ENCODE measurements at places on chromosomes 16 and 17. TPM values are rescaled to one million over a fixed set of nuclear protein-coding genes. Genes with fewer than 3 reads are reported as not detected.

- H3K27ac ChIP-seq: no peak overlapping the region
- no peaks in the 10 kb centered on the region for H3K36me3 ChIP-seq
- no peak for DNase-seq
- no peaks in the 10 kb centered on the region for H3K27me3 ChIP-seq
Measured at GRCh38 chr16:17571499-17572093, 100.8 kb upstream of the XYLT1 start.

GRCh38 chr17:46853896-46854444 lies 2.6 kb downstream of the WNT9B start:
- peaks cover 10% of the 10 kb centered on the region for H3K4me1 ChIP-seq
- H3K4me3 ChIP-seq: no peak overlapping the region
- DNase-seq: no peak
- H3K27ac ChIP-seq: no peak overlapping the region
- no peaks in the 10 kb centered on the region for H3K36me3 ChIP-seq
- peaks cover 30% of the 10 kb centered on the region for H3K27me3 ChIP-seq

ELOB gene
- total RNA-seq: 205 TPM

DNA sequence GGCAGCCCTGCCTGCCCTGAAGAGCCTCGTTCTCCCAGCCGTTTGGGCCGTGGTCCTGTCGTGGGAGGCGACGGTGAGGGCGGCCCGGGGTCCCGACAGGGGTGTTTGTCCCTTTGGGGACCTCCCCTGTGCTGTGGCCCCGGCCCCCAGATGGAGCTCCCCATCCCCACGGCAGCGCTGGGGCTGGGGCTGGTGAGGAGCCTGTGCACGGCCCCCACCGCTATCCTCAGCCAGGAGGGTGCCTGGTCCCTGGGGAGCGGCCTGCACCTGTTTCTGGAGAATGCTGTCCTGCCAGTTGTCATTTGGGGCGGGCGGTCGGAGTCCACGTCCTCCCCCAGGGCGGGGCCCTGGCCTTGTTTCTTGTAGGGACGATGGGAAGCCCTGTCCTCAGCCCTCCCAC lies 6.6 kb downstream of the CAPN15 start:
- H3K4me3 ChIP-seq: no peak overlapping the region
- peaks cover 6% of the 10 kb centered on the region for H3K4me1 ChIP-seq
- no peak overlapping the region for H3K27ac ChIP-seq

GRCh38 chr16:86598607-86599565 lies 20.5 kb downstream of the FOXL1 start:
- H3K4me1 ChIP-seq: no peaks in the 10 kb centered on the region
- no peak overlapping the region for H3K27ac ChIP-seq
- peaks cover under 1% of the 10 kb centered on the region for H3K27me3 ChIP-seq

DNA sequence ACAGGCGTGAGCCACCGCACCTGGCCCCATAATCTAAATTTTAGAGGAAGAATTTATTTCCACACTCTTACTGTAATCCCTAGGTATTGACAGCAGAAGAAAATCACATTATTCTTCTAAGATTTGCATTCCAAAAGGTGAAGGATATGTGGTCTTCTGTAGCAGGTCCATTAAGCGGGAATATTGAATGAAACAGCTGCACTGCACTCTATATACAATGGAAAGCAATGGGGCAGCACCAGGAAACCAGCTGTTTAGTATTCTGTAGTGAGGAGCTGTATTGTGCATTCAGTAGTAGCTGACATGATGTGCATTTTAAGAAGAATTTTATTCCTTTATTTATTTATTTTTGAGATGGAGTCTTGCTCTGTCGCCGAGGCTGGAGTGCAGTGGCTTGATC lies 49.6 kb downstream of the PSMD12 start:
- no peaks in the 10 kb centered on the region for H3K27me3 ChIP-seq
- H3K36me3 ChIP-seq: no peaks in the 10 kb centered on the region
- no peaks in the 10 kb centered on the region for H3K4me1 ChIP-seq
- H3K4me3 ChIP-seq: no peak overlapping the region

- H3K27ac ChIP-seq: no peak overlapping the region
- H3K36me3 ChIP-seq: no peaks in the 10 kb centered on the region
- H3K4me3 ChIP-seq: no peak overlapping the region
- no peak for DNase-seq
Measured at GRCh38 chr17:1299552-1300370, 20.3 kb downstream of the TRARG1 start.

DNA sequence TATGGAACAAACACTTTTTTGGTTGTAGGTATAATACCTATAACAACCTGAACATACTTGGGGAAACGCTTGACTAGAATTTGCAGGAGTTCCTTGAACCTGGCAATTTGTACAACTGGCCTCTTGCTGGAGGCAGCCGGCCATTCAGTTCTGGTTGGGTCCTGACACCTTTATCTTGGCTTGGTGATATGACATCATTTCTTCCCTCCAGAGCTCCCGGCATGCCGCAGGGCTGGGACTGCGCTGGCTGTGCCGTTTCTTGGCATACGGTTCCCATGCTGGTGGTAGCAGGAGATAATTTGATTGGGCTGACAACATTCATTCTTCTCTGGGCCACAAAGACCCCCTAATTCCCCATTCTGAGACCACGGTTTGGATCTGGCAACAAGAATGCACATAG lies 87.5 kb downstream of the ASIC2 start:
- no peaks in the 10 kb centered on the region for H3K4me1 ChIP-seq
- H3K36me3 ChIP-seq: no peaks in the 10 kb centered on the region
- no peak overlapping the region for H3K27ac ChIP-seq
- DNase-seq: no peak
- no peaks in the 10 kb centered on the region for H3K27me3 ChIP-seq
- H3K4me3 ChIP-seq: no peak overlapping the region

- H3K36me3 ChIP-seq: no peaks in the 10 kb centered on the region
- no peak overlapping the region for H3K27ac ChIP-seq
- no peaks in the 10 kb centered on the region for H3K27me3 ChIP-seq
- H3K4me3 ChIP-seq: no peak overlapping the region
Measured at GRCh38 chr16:25027781-25028180, 12.6 kb upstream of the ARHGAP17 start.

ACSM2A gene
- total RNA-seq: not detected

DNA sequence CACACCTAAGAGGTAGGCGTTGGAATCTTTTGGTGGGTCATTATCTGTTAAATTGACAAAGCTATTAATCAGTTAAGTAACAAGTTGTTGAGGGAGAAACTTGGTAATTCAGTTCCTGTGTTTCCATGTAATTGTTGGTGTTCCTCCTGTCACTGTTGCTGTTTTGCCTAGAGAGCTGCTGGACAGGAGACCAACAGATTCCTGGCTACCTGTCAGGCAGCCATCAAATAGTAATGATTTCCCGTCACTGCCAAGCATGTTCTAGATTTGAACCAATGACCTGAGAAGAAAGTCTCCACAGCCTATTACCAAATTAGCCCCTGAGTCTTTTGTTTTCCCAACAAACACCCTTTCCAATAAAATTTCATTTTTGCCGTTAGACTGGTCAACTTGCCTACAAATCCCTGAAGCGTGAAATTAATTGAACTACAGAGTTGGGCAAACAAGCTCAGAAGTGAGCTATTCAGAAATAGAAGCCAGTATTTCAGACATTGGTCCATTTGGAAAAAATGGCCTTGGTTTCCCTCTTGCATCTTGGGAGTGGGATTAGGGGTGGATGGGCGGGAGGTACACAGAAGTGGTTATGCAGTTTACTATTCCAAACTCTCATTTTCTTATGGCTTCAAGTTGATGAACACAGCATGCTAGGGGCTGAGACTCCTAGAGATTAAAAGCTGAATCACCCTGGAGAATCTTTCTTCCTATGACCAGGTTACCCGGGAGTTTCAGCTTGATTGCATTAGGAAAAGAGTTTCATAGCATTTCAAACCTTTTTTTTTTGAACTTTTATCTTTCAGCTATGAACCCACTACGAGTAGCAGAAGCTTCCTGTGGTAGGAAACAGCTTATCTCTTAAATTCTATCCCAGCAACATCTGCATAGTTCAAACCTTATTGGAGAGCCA lies 262.8 kb upstream of the MAF start:
- H3K4me3 ChIP-seq: no peak overlapping the region
- H3K27ac ChIP-seq: no peak overlapping the region
- DNase-seq: no peak

GRCh38 chr16:87150681-87151280 lies 166.4 kb downstream of the C16orf95 start:
- H3K4me1 ChIP-seq: no peaks in the 10 kb centered on the region
- DNase-seq: no peak
- H3K27me3 ChIP-seq: peaks cover 4% of the 10 kb centered on the region
- no peak overlapping the region for H3K4me3 ChIP-seq
- no peaks in the 10 kb centered on the region for H3K36me3 ChIP-seq
- no peak overlapping the region for H3K27ac ChIP-seq

GRCh38 chr17:9658593-9659211 lies 13.4 kb downstream of the USP43 start:
- no peak for DNase-seq
- H3K27me3 ChIP-seq: no peaks in the 10 kb centered on the region
- no peaks in the 10 kb centered on the region for H3K4me1 ChIP-seq
- no peak overlapping the region for H3K27ac ChIP-seq
- H3K36me3 ChIP-seq: no peaks in the 10 kb centered on the region

DNA sequence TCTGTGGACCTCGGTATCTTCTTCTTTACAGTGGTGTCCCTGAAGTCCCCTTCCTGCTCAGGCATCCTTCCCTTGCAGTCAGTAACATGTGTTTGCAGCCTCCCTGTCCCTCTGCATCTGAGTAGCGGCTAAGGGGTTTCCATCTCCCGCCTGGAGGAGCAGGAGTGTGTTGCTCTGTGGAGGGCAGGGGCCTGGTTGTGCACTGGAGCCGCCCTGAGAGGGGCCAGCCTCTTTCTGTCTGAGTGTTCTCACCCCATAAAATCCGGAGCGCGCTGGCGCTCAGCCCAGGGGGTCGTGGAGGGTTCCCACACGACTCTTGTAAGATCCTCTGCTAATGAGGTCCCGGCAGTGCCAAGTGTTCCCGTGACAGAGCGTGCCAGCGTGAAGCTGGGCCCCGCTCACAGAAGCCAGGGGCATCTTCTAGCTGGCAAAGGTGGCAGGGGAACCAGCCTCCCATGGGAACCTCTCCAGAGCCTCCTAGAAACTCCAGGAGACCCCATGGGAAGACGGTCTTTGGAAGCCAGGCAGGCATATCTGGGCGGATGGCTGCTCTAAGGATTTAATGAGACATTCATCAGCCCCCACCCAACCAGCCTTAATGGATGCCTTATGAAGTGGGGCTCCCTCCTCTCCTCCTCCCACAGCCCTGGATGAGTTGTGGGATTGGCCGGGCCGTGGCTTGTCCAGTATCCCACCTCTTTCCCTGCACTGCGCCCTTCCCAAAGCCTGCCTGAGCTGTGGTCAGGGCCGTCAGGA lies 91.4 kb upstream of the GSE1 start:
- peaks cover 56% of the 10 kb centered on the region for H3K4me1 ChIP-seq
- DNase-seq: peak; percentile 59
- H3K36me3 ChIP-seq: no peaks in the 10 kb centered on the region
- H3K27me3 ChIP-seq: no peaks in the 10 kb centered on the region
- H3K27ac ChIP-seq: no peak overlapping the region

- H3K36me3 ChIP-seq: no peaks in the 10 kb centered on the region
- peaks cover 41% of the 10 kb centered on the region for H3K4me1 ChIP-seq
- no peak overlapping the region for H3K27ac ChIP-seq
- no peak overlapping the region for H3K4me3 ChIP-seq
- no peak for DNase-seq
Measured at GRCh38 chr16:81780350-81780749, 1.3 kb downstream of the PLCG2 start.

DNA sequence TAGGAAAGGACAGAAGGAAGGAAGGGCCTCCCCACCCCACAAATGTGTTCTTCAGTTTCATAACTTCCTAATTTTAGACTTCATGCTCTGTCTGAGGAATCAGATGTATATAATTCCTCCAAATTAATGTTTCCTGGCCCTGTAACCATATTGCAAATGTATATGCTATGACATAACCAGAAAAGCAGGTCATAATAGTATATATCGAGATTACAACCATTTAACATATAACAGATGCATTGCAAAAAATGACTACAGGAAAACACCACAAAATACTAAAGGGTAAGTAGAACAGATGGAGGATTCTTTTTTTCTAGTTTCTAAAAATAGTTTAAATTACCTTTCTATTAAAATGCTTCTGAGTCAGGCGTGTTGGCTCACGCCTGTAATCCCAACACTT lies 3.1 kb upstream of the EXOC7 start:
- no peaks in the 10 kb centered on the region for H3K27me3 ChIP-seq
- H3K36me3 ChIP-seq: peaks cover 3% of the 10 kb centered on the region

DNA sequence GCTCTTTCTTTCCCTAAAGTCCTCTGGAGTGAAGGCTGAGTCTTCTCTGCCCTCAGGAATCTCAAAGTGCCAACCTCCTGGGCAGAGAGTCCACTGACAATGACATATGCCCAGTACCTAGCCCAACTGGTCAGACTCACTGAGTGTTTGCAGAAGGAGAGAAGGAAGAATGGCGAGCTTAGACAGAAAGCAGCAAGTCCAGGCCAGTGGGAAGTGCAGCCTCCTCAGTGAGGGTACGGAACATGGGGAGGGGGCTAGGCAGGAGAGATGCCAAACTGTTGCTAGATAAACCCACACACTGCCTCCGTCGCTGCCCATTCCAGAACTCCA lies 678 bp downstream of the EXOC7 start:
- H3K27ac ChIP-seq: no peak overlapping the region
- peaks cover 29% of the 10 kb centered on the region for H3K4me1 ChIP-seq
- H3K4me3 ChIP-seq: peak overlapping the region; percentile 81
- H3K36me3 ChIP-seq: peaks cover 39% of the 10 kb centered on the region
- no peak for DNase-seq

Measured in left lung (tissue), 14 donors.